ENCODE measurements at places on chromosomes 6 and 20.

GRCh38 chr20:25085756-25086495 lies 4.0 kb upstream of the VSX1 start:
- no peak for DNase-seq

DNA sequence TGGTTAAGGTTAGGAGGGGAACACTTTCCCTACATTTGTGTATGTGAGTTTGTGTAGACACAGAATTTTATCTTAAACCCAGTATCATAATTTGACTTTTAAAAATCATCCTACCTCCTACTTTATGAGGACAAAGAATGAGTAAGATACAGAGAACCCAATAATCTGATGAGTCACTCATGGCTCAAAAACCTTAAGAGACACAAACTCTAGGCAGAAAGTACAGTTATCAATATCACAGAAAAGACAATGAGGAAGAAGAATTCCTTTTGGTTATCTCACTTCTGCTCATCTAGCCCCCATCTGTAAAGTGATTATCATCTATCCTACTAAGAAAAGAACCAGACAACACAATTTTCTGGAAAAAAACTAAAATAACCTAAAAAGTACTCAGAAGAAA lies 87.7 kb downstream of the EPB41L2 start:
- no peak for DNase-seq

GRCh38 chr6:142941018-142941417 lies 4.0 kb downstream of the HIVEP2 start:
- DNase-seq: no peak

- no peak for DNase-seq
These were observed 28.8 kb upstream of the PLAGL1 start for GRCh38 chr6:144036835-144037195.

GRCh38 chr6:14802514-14803160 lies 443.2 kb upstream of the JARID2 start:
- no peak for DNase-seq

- DNase-seq: no peak
These were observed 413 bp downstream of the PTPRA start for GRCh38 chr20:2873747-2874041.

- peak; percentile 49 for DNase-seq
These were observed 909 bp downstream of the CPNE1 start for GRCh38 chr20:35663516-35664465.

DNA sequence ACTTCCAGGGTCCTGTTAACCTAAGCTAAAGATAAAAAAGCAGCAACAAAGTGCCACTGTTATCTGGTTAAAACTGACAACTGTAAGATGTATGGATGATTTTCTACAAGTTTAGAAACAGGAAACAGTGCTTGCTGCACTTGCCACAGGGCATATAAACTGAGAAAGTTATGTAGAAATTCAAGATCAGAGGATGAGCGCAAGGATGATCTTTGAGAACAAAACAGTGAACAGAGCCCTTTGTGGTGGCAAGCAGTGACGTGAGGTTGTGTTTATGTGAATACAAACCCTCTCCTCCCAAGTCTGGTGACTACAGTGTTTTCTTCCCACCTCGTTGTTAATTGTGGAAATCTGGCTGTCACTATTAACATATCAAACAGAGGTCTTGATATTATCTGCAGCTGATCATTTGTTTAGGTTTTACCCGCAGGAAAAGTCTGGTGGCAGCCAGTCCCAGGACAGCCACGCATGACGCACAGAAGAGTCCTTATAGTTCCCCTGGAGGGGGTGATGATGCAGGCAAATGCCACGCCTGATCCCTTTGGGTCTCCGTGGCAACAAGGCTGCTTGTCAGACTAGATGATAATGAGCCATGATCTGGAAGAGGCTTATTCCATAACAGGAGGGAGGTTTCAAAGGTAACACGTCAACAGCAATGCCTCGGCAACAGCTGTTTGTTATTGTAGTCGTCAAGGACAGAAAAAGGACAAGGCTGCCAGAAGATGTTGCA lies 43.1 kb upstream of the TNFAIP3 start:
- DNase-seq: no peak

GRCh38 chr6:160035693-160036330 lies 66.9 kb downstream of the IGF2R start:
- DNase-seq: no peak

GRCh38 chr6:135932651-135933050 lies 81.2 kb downstream of the PDE7B start:
- no peak for DNase-seq

DNA sequence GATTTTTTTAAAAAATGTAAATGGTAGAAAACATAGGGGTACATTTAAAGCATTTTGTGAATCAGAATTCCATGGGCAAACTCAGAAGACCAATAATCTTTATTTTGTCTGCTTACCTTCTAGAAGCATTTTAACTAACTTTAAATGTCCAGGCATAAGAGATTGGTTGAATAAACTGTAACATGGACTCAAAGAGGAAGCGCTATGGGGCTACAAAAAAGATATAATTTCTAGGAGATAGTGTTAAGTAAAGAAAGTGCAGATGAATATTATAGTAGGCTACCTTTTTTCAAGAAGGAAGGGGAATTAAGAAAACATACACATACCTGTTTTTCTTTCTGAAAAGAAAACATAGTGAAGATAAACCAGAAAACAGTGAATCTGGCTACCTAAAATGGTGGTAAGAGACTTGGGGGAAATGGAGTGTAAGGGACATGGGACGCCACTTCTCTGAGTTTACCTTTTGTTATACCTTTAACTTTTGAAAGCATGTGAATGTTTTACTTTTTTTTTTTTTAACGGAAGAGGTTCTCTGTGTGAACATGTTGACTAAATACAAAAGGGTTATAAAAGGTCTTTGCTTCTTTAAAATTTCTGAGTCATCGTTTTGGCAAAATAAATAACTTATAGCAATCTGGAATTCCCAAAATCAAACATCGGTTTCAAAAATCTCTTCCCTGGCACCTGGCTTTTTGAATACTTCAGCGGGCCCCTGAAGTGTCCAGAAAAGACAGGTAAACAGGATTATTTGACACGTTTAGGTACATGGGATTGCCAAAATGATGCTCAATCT lies 133.4 kb downstream of the OR2B2 start:
- DNase-seq: no peak

- DNase-seq: peak; percentile 74
These were observed 107.2 kb upstream of the FOXA2 start for GRCh38 chr20:22691369-22692118.

GRCh38 chr6:15021074-15021473 lies 224.8 kb upstream of the JARID2 start:
- no peak for DNase-seq

DNA sequence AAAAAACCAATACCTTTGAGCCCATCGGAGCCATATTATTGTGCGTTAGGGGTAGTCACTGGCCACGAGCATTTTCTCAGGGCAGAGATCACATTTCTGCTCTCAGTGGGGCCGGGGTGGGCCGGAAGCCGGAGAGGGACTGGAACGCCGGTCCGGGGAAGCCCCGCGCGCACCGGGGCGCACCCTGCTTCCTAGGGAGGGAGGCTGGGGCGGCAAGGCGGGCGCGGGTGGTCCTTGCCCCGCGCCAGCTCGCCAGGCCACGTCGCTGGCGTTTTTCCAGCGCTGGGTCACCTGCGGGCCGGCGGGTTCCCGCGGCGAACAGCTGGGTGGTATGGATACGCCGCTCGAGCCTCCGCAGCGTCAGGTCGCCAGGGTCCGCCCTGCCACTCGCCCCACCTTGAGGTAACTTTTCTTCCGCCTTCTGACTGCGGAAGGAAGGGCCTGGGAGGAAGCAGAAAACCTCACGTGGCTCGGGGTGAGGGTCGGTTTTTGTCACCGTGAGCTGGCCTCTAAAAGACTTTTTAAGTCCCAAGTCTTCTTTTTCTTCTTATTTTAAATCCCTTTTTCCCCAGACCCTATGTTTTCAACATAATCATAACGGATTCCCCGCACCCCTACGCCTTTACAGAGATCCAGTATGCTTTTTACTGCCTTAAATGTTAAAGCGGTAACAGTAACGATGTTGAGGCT lies 2.7 kb upstream of the EEF1A1 start:
- no peak for DNase-seq

DNA sequence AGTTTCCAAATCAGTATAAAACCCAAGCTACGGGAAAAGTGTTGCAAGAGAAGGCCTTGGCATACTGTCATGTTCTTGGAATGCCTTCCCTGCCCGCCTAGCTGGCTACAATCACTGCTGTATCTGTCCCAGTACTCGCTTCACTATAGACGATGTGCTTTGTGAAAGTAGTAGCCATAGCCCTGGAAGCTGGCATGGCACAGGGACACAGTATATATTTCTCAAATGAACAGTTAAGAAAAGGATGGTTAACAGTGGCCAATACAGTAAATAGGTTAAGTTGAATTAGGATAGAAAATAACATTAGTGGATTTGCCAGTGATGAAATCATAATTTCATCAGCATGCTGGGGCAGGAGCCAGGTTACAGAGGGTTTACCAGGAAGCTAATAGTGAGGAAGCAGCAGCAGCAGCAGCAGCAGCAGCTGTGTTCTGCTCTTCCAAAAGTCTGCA lies 499.3 kb downstream of the CDKAL1 start:
- no peak for DNase-seq

- no peak for DNase-seq
These were observed 194.3 kb upstream of the SMLR1 start for GRCh38 chr6:130632897-130633296.

GRCh38 chr6:17599877-17600526 lies at the start of gene FAM8A1:
Gene FAM8A1 (plus strand): TSS chr6:17600302. CDS start chr6:17600410, 108 bp downstream.
- DNase-seq: peak; percentile 93

- DNase-seq: no peak
These were observed 10.2 kb downstream of the PLCB4 start for GRCh38 chr20:9078826-9079731.

DNA sequence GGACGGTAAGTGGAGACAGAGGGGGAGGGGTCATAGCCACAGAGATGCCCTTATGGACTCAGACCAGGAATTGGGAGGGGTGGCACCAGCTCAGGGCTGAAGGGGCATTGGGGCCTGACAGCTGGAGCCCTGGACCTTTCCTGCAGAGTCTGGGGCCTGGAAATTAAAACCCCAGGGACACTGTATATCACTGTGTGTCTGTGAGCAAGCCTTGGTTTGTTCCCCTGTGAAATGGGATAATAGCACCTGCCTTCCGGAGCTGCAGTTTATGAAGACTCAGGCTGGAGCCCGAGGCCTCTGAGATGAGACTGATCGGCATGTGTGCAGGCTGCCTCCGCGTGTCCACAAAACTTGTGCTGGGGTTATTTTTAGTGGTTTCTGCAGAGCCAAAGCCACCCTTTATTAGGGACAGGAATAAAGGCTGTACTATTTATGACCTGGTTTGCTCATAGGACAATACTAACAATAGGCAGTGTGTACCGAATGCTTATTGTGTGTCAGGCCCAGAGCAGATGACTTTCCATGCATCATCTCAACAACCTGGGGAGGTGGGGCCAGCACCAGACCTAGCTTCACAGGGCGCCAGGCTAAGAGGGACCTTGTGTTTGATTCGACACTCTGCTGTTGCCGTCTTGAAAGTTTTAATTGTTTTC lies 22.6 kb downstream of the MYH7B start:
- no peak for DNase-seq

DNA sequence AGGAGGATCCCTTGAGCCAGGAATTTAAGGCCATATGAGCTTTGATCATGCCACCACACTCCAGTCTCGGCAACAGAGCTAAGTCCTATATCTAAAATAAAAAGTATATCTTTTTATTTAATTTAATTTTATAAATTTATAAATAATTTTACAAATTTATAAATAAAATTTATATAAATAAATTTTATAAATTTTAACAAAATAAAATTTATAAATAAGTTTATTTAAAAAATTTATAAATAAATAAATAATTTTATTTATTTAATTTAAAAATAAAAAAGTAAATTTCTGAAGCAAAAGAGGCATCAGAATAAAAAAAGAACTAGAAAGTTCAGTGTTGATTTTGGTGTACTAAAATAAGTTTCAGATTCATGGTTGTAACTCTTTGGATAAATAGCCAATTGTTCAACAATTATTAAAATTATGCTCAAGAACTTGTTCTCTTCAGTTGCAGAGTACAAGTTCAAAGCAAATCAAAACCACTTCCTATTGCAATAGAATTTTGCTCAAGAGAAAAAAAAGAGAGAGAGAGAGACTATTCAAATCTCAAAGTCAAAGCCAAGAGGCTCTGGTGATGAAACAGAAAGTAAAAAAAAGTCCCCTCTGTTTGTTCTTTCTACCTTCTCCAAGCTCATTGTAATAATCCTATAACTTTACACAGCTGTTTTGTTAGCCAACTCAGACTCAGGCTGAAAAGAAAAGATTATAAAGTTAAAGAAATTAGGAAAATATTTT lies 547.5 kb upstream of the ADGRB3 start:
- DNase-seq: no peak

GRCh38 chr20:62237514-62237800 lies 864 bp upstream of the OSBPL2 start:
- DNase-seq: no peak

DNA sequence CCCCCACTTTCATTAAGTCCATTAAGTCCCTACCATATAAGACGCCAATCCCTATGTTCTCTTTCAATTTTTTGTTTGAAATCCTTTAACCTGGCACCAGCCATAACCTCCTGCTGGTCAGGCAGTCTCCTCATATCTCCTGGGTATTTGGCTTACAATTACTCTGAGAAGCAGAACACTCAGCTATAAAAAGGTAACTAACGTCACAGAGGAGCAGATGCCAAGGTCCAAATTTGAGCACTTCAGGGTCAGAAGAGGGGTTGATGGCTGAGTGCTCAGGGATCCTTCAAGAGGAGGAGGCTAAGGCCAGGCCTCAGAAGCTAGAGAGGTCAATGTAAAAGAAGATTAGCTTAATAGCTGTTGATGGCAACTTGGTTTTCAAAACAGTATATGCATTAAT lies 22.3 kb upstream of the RCAN2 start:
- DNase-seq: no peak

DNA sequence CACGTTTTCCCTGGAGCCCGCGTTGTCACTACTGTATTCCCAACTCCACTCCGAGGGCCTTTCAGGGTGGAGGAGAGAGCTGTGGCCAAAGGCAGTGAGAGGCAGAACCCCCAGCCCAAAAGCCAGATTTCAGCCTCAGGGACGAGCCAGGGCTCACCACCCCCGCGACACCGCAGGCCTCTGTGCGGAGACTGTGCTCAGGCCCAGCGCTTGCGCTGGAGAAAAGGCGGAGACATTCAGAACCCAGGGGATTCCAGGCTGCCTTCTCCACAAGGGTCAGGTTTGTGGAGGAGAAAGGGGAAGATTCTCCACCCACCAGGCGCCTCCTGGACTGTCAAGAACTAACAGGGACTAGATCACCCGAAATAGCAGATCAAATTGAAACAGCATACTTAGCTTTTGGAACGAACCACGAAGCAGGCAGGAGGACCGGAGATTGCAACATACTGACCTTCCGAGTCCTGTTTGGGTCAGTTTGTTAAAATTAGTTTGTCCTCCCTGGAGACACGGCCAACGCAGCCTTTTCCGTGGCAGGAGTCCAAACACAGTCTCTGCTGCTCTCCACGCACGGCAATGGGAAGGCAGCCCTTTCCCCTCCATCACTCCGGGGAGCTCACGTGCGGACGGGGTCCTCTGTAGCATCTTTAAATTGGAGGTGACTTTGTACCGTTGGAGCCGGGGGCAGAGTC lies 14.4 kb downstream of the DLL1 start:
- no peak for DNase-seq

- no peak for DNase-seq
These were observed 31.8 kb upstream of the CCDC167 start for GRCh38 chr6:37531437-37532036.

GRCh38 chr6:166693880-166694279 lies 66.8 kb upstream of the RPS6KA2 start:
- DNase-seq: no peak

All from anterior cingulate cortex (tissue), 58 donors.